ENCODE measurements at places on chromosomes 4 and X. TPM values are rescaled to one million over a fixed set of nuclear protein-coding genes. Genes with fewer than 3 reads are reported as not detected.

MAGEA12 gene
- 0.12 TPM for polyA plus RNA-seq

DAPP1 gene
- 0.53 TPM for polyA plus RNA-seq

CCNA2 gene
- 17.6 TPM for polyA plus RNA-seq

SPOCK3 gene
- 74.8 TPM for polyA plus RNA-seq

All from spinal cord (tissue), 10 donors.